Hematopoietic multipotent progenitor cell treated with erythropoietin and hydrocortisone succinate and interleukin-3 and kit ligand, for 15 days (in vitro differentiated cells): ENCODE measurements at places on chromosomes 2 and 18.
A peak's percentile ranks its signal among the peaks of the same experiment; 100 is the strongest.

DNA sequence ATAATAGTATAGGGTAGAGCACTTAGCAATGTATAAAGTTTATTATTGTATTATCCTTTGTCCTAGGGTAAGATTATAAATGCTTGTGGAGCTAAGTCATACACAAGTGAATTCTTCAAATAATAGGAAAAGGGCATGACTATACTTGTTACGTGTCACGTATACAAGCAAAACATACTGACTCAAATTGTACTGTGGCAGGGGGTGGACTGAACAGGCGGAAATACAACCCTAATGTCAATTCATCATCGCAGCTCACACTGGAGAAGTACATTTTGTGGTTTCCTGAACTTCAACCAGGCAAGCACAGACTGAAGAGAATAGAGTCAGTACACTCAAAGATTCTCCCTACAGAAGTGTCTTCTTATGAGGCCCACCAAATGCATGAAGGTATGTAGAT, 201.0 kb downstream of the MBD2 start:
- DNase-seq = no peak

GRCh38 chr2:155266583-155266982, 568.1 kb downstream of the KCNJ3 start:
- DNase-seq = no peak

- DNase-seq = no peak
These were observed 131.5 kb upstream of the L3MBTL4 start for GRCh38 chr18:6546229-6546628.

GRCh38 chr2:85887566-85888019, 1.2 kb downstream of the ST3GAL5 start:
- no peak for DNase-seq

DNA sequence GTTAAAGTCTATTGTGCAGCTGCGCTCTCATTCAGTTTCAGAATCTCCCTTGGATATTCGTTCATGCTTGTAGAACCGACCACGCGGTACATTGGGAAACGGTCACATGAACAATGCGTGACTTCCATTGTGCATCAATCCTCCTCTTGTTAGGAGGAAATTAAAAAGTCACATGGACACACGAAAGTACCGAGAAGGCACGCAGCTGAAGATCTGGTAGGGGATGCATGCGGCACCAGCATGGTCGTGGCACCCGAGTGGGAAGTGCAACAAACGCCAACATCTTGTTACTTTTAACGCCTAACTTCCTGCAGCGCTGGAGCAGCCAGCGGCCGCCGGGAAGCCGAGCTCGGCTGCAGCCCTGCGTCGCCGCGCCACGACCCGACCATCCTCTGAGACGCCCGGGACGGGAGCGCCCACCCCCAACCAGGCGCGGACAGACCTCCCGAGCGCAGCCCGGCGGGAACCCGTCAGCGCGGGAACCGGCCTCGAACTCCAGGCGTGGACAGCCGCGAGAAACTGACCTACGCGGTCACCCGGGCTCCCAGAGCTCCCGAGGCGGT, 412 bp downstream of the OSBPL1A start:
- no peak for DNase-seq

DNA sequence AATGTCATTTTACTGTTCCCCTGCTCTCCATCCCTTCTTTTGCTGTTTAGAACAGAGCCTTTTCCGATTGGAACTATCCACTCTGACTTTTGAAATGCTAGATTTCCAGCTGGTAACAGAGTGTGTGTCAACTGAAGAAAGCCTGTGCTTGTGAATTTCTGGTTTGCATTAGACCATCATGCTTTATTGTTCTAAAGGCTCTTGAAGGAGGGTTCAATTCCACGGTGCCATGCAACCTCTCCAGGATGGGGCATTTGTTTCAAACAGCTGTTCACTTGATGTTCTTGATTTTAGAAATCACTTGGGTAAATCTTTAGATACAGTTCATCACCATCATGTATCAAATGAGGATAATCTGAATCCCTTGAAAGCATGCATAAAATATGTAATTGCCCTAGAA, 156.7 kb downstream of the QPCT start:
- DNase-seq = no peak

GRCh38 chr18:25422230-25422629, 70.3 kb upstream of the ZNF521 start:
- DNase-seq = no peak

DNA sequence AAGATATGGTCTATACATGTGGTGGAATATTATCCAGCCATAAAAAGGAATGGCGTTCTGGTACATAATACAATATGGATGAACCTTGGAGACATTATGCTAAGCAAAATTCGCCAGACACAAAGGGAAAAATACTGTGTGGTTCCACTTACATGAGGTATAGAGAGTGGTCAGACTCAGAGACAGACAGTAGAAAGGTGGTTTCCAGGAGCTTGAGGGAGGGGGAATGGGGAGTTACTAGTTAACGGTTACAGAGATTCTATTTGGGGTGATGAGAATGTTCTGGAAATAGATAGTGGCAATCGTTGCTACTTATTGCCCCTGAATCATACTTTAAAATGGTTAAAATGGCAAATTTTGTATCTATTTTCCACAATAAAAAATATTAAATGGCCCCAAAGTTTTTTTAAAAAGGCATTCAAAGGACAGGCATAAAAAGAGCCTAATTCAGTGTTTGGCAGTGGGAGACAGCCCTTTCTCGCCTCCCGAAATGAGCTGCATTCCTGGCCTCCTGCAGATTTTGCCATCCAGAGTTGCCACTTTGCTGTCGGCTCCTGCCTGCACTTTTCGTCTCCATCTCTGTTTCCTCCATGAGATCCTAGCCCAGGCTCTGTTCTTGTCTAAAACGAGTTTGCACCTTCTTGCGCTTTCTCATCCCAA, 13.5 kb downstream of the TNFRSF11A start:
- no peak for DNase-seq

DNA sequence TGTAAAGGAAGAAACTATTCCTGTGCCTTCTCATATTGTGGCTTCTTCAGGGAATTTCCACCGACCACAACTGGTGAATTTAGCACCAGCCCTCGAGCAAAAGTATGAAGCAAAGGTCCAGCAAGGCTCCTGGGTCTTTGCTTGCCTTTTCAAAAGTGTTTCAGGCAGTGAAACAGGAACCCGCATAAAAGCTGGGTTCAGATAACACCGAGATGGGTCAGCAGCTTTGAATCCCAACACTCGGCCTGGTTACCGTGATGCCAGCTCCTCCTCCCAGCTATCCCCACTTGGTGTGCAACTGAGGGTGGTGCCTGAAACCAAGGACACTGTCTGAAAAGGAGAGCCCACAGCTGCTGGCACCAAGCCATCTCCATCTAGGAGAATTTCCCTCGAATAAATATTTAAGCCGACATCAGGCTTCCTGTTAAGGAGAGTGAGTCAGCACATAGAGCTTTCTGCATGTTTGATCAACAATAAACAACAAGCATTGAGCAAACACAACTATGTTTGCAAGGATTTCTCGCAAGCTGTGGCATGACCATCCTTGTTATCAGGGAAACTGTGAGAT, 69.5 kb downstream of the ANTXR1 start:
- DNase-seq = no peak

DNA sequence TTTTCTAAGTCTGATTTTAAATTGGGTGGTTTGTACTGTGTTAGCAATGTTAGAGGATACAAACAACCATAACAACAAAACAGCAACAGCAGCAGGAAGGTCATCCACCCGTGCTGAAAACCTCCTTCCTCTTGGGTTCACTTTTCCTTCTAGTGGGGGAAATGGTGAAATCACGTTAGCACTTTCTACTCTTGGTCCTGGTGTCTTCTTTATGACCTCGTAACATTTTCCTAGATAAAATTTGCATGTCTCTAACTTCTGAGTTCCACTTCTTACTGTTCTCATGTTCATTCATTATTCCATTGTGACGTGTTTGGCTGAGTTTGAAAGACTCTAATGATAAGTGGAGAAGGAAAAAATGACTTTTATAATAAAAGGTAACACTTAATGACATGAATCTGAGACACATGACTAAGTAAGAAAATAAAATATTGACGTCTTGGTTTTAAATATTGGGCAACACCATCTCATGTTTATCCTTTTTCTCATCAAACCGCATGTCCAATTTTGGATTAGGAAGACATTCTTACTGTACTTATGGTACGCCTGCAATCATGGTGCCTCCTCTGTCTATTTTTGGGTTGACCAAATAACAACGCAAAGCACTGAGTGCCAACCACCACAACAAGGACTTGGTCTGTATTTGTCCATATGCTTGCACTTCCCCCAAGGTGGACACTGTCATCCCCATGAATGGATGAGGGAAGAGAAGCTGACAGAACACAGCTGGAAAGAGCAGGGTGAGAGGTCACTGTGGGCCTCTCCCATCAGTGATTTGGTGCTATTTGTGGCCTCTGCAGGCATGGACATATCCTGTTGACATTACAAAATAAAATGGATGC, 25.7 kb upstream of the IL1R1 start:
- DNase-seq = no peak

GRCh38 chr2:179336782-179337534, 72.3 kb upstream of the SESTD1 start:
- DNase-seq = no peak

- no peak for DNase-seq
These were observed 1142.1 kb downstream of the DPP10 start for GRCh38 chr2:115584507-115584906.

DNA sequence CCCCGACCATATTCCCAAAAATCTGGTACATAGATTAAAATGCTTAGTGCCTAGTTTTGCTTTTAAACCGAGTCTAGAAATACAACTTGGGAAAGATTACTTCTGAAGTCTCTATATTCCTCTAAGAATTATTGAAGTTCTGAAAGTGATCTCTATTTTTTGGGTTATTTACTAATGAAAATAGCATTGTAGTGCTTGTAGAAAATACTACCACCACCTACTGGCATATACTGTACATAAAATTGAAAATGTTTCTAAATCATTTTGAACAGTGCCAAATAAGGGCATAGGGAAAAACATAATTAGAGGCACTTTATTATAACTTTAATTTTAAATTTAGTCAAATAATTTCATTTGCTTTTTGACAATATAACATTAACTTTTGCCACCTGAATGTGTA, 1399.6 kb upstream of the ZEB2 start:
- DNase-seq = no peak

- DNase-seq = no peak
These were observed 85.3 kb downstream of the CDK15 start for GRCh38 chr2:201891676-201892075.

GRCh38 chr2:28271919-28272250, 120.8 kb upstream of the FOSL2 start:
- DNase-seq = no peak

- DNase-seq = no peak
These were observed 69.9 kb downstream of the PMS1 start for GRCh38 chr2:189854187-189854586.

DNA sequence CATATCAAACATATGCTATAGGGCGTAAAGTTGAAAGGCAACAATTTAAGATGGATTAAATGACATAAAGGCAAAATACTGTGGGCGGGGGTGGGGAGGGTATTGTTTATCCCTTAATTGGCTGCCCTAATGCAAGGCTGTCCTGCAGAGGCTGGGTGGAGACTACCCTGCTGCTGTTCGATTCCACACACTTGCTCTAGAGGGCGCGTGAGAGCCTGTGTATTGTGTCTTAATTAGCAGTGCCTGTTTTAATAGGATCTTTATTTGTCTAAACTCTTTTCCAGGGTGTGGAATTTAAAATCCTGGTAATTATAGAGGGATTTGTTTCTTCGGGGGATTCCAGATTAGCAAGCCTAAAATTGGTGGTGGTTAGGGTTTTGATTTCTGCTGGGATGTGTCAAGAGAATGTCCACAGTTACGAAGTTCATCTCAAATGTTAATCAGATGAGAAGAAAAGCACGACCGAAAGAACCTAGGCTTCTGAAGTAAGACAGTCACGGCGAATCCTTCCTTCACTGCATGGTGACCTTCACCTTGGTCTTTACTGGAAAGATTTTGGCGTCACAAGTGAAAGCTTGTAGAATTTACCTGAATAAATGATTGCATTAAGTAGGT, 103.5 kb upstream of the MAP3K20 start:
- peak; percentile 39 for DNase-seq

DNA sequence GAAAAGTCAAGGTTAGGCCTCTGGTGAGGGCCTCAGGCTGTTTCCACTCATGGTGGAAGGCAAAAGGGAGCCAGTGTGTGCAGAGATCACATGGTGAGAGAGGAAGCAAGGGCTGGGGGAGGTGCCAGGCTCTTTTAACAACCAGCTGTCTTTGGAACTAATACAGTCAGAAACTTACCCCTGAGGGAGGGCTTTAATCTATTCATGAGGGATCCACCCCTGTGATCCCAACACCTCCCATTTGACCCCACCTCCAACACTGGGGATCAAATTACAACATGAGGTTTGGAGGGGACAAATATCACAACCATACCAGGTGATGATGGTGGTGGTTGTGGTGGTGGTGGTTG, 10.9 kb downstream of the POLI start:
- DNase-seq = no peak

GRCh38 chr18:59918997-59919396, 19.2 kb downstream of the PMAIP1 start:
- no peak for DNase-seq

GRCh38 chr18:71878226-71878625, 665.9 kb downstream of the CBLN2 start:
- no peak for DNase-seq

DNA sequence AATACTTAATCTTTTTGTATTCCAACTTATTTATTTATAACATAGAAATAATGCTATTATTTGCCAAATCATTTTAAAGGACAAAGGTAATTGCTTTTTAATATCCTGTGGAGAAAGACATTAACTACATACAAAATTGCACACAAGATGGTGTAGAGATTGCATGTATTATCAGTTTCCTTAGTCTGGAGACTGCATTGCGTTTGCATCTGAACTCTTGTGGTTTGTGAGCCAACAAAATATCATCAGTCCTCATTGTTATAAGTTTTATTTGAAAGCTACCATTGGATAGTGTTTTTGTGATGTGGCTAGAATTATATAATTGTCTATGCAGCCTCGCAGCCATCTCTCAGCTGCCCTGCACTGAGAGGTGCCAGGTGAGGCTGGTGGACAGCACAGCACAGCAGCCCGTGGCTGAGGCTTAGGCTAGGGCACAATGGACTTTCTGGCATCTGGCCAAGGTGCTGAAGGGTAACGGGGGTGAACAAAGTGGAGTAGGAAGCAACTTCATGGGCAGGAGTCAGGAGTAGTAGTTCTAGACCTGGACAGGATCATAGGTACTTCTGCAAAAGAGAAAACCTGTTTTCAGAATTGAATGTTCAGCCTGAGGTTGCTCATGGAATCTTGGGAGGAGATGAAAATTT, 15.1 kb downstream of the RASGRP3 start:
- DNase-seq = no peak

DNA sequence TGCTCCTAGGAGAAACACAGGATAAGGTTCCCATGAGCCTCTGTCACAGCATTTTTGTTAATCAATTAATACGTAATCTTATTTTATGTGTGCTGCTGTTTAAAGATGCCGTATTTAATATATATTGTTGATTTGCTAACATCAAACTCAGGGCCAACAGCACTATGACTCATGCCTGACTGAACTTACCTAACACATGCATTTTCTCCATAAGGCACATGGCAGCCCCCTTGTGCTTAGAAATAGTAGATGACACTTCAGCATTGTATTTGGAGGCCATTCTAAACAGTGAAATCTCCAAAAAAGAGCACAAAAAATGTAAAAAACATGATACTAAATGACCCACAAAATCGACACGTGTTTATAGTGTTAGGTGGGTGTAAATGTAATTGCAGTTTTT, 314.8 kb downstream of the MYCN start:
- DNase-seq = no peak

- DNase-seq = no peak
These were observed 103.5 kb downstream of the UPP2 start for GRCh38 chr2:158205215-158205614.

- no peak for DNase-seq
These were observed 37.9 kb downstream of the MTERF4 start for GRCh38 chr2:241064008-241064801.
